Activated CD4-positive, alpha-beta T cell treated with anti-CD3 and anti-CD28 coated beads for 36 hours (primary cell): ENCODE measurements at places on chromosomes 13 and 19.
A peak's percentile ranks its signal among the peaks of the same experiment; 100 is the strongest.

GRCh38 chr13:49347650-49348385 lies 96.0 kb downstream of the CAB39L start:
- H3K36me3 ChIP-seq = peaks cover 1% of the 10 kb centered on the region
- peaks cover 16% of the 10 kb centered on the region for H3K4me1 ChIP-seq
- H3K27ac ChIP-seq = no peak overlapping the region
- H3K4me3 ChIP-seq = no peak overlapping the region
- no peaks in the 10 kb centered on the region for H3K27me3 ChIP-seq

DNA sequence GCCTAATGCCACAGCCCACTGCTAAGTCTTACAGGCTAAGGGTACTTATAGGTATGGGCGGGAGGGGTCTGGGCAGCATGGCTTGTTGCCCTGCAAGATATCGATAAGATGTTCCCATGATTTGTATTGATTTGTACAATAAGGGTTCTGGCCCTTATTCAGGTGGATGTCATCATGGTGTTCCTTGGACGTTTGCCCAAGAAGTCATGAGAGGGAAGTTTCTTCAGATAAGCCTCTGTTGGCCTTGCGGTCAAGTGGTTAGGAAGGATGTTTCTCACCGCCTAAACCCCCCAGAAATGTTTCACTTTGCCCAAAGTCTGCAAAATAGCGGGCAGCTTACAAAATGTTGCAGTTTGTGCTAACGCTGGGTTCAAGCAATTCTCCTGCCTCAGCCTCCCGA lies 7.3 kb downstream of the PARP4 start:
- no peak overlapping the region for H3K27ac ChIP-seq
- no peak for DNase-seq
- no peak overlapping the region for H3K4me3 ChIP-seq

GRCh38 chr13:35475960-35476943 lies at the start of gene MAB21L1:
TSS of gene MAB21L1 (minus strand) at chr13:35476689. CDS start at chr13:35476138, 551 bp downstream.
- no peak within 1 kb of the TSS for H3K27ac ChIP-seq
- H3K4me1 ChIP-seq = peaks cover 31% of the 10 kb centered on the region
- peak; percentile 20 for DNase-seq
- H3K27me3 ChIP-seq = peaks cover 69% of the 10 kb centered on the region

- no peaks in the 10 kb centered on the region for H3K36me3 ChIP-seq
- H3K27ac ChIP-seq = no peak overlapping the region
- peaks cover 3% of the 10 kb centered on the region for H3K27me3 ChIP-seq
- H3K4me3 ChIP-seq = no peak overlapping the region
Observed at GRCh38 chr13:106393776-106394175, 141.7 kb downstream of the EFNB2 start.

GRCh38 chr13:40206241-40207000 lies 460.0 kb downstream of the FOXO1 start:
- peak overlapping the region; percentile 99 for H3K27ac ChIP-seq
- H3K27me3 ChIP-seq = no peaks in the 10 kb centered on the region
- H3K4me1 ChIP-seq = peaks cover 64% of the 10 kb centered on the region
- peak; percentile 68 for DNase-seq
- peak overlapping the region; percentile 58 for H3K4me3 ChIP-seq

DNA sequence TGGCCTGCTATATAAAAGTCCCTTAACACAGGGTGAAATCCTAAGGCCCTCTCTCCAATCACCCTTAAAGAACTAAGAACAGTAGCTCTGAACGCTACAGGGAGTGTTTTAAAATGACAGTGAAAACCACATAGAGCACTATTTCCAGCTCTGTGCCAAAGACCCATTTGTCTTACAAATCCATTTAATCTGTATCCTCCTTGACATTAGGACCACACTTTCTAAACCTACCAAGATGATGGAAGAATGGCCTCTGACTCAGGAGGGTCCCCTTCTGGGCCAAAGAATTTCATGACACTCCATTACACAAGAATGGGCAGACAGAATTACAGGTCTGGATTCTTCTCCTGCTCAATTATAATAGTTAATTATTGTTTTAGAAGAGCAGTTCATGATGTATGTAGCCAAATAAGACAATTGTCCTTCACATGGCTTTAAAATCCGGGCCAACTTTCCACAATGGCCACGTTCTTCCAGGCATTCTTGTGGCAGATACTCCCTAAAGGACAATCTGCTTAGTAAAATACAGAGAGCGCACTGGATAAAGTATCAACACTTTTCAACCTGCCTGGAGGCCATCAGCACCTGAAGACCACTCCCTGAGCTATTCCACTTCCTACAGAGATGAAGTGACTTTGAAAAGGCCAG lies 61.0 kb downstream of the STK24 start:
- H3K27ac ChIP-seq = peak overlapping the region; percentile 93
- DNase-seq = no peak
- H3K4me3 ChIP-seq = peak overlapping the region; percentile 9
- H3K36me3 ChIP-seq = peaks cover 49% of the 10 kb centered on the region
- peaks cover 98% of the 10 kb centered on the region for H3K4me1 ChIP-seq

DNA sequence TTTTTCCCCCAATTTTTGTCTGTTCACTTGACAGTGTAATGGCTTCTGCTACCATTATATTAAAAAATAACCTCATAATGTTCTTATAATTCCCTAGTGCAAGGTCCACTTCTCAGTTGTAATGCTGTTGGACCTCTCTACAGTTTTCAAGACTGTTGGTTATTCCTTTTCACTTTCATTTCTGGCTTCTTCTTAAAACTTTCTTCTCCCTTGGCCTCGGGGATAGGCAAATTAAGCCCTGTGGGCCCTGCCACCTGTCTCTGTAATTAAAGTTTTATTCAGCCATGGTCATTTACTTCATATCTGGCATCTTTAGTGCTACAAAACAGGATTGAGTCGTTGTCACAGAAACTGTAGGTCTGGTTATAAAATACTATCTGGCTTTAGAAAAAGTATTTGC lies 313.5 kb downstream of the KLF12 start:
- no peak for DNase-seq
- peaks cover 19% of the 10 kb centered on the region for H3K36me3 ChIP-seq
- H3K27me3 ChIP-seq = no peaks in the 10 kb centered on the region
- H3K27ac ChIP-seq = no peak overlapping the region
- peaks cover 42% of the 10 kb centered on the region for H3K4me1 ChIP-seq

- peaks cover 2% of the 10 kb centered on the region for H3K4me1 ChIP-seq
- peaks cover 14% of the 10 kb centered on the region for H3K36me3 ChIP-seq
- H3K27me3 ChIP-seq = no peaks in the 10 kb centered on the region
- H3K27ac ChIP-seq = no peak overlapping the region
Observed at GRCh38 chr13:97445522-97446187, 11.7 kb downstream of the RAP2A start.

- no peaks in the 10 kb centered on the region for H3K27me3 ChIP-seq
- no peak overlapping the region for H3K27ac ChIP-seq
- peaks cover 20% of the 10 kb centered on the region for H3K4me1 ChIP-seq
- H3K4me3 ChIP-seq = no peak overlapping the region
- no peak for DNase-seq
Observed at GRCh38 chr13:41565216-41565615, 107.9 kb downstream of the RGCC start.

DNA sequence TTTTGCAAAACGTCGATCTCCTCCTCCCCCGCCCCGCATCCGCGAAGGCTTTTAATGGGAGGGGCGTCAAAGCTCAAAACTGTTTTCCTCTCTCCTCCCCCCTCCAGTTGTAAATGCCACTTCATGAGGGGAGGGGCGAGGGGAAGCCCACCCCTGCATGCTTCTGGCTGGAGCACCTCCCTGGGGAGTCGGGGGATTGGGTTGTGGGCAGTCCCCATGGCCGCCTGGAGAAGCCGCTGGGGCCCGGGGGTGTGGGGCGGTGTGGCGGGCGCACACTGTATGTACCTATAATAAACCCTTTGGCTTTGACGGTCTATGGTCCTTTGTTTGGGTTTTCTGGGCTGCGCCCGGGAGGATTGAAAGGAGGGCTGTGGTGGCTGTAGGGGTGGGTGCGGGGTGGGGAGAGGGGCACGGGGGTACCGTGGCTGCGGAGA lies 505 bp upstream of the SHKBP1 start:
- H3K4me3 ChIP-seq = peak overlapping the region; percentile 85
- peaks cover 12% of the 10 kb centered on the region for H3K36me3 ChIP-seq
- H3K4me1 ChIP-seq = peaks cover 16% of the 10 kb centered on the region
- H3K27ac ChIP-seq = no peak overlapping the region

DNA sequence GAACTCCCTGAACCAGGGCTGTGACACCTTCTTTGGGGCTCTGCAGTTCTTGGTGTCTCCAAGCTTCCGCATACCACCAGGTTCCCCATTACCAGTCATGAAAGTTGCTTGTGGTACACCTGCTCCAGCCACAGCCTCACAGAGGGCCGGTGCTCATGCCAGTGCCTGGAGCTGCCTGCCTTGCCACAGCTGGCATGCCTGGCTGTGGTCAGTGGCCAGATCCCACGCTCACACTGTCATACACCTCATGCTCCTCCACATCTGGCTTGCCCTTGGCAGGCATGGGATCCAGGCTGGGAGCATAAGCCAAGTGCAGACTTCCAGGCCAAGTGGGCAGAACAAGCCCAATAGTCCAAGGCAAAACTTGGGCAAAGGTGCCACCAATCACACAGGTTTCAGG lies 1054.9 kb downstream of the SLITRK5 start:
- H3K36me3 ChIP-seq = no peaks in the 10 kb centered on the region
- H3K4me3 ChIP-seq = no peak overlapping the region
- no peak overlapping the region for H3K27ac ChIP-seq
- H3K27me3 ChIP-seq = no peaks in the 10 kb centered on the region
- no peaks in the 10 kb centered on the region for H3K4me1 ChIP-seq
- no peak for DNase-seq

GRCh38 chr13:60214213-60215055 lies 50.7 kb upstream of the DIAPH3 start:
- H3K27me3 ChIP-seq = peaks cover 7% of the 10 kb centered on the region
- no peak overlapping the region for H3K4me3 ChIP-seq
- no peaks in the 10 kb centered on the region for H3K36me3 ChIP-seq
- H3K4me1 ChIP-seq = no peaks in the 10 kb centered on the region
